Neural crest cell (in vitro differentiated cells): ENCODE measurements at places on chromosomes 1 and 21. TPM values are rescaled to one million over a fixed set of nuclear protein-coding genes. Genes with fewer than 3 reads are reported as not detected.
A peak's percentile ranks its signal among the peaks of the same experiment; 100 is the strongest.

DNA sequence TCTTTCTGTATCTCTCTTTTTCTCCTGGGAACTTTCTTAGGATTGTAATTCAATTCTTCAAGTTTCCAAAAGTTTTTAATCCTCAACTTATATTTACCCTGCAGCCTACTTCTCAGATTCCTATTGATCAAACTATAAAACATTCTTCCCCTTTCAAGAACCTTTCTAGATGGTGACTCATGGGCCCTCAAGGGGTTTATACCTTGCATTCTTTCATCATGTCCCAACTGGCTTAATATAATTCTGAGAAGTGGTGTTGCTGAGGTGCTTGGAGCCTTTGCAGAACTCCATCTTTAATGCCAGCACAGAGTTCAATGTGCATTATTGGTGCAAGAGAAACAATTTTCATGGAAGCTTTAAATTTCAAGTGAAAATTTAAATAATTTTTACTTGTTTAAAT, 273.4 kb downstream of the VAV3 start:
- peaks cover 4% of the 10 kb centered on the region for H3K36me3 ChIP-seq
- H3K27ac ChIP-seq: no peak overlapping the region
- no peaks in the 10 kb centered on the region for H3K27me3 ChIP-seq

DNA sequence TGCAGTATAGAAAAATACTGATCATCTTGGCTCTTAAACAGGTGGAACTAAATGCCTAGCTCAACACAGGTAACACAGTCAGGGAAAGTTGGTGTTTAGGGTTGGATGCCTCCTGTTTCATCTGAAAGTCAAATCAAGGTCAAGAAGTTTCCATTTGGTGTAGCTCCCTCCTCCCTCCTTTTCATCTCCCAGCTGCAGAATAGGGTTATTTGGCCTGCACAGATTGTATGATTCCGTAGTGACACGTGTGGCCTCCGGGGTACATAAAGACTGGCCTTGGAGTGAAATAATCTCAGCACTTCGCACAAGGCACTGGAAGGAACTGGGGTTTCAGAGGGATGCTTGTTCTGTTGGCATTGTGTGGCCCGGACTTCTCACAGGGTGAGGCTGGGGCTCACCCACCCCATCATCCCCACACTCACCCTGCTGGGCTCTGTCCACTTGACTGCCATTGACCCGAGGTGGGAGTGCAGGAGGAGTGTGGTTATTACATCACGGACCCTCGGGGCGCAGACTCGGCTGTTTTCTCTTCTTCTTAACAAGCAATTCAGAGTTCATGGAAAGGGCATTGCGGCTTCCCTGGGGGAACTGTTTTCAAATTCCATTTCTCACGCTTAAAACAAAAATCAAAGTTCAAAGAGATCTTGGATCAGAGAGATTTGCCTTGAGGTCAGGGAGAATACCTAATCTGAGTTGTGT, 18.4 kb downstream of the IGSF5 start:
- H3K4me3 ChIP-seq: no peak overlapping the region
- DNase-seq: no peak
- H3K4me1 ChIP-seq: peaks cover 11% of the 10 kb centered on the region
- H3K27ac ChIP-seq: no peak overlapping the region
- H3K27me3 ChIP-seq: peaks cover 2% of the 10 kb centered on the region

DNA sequence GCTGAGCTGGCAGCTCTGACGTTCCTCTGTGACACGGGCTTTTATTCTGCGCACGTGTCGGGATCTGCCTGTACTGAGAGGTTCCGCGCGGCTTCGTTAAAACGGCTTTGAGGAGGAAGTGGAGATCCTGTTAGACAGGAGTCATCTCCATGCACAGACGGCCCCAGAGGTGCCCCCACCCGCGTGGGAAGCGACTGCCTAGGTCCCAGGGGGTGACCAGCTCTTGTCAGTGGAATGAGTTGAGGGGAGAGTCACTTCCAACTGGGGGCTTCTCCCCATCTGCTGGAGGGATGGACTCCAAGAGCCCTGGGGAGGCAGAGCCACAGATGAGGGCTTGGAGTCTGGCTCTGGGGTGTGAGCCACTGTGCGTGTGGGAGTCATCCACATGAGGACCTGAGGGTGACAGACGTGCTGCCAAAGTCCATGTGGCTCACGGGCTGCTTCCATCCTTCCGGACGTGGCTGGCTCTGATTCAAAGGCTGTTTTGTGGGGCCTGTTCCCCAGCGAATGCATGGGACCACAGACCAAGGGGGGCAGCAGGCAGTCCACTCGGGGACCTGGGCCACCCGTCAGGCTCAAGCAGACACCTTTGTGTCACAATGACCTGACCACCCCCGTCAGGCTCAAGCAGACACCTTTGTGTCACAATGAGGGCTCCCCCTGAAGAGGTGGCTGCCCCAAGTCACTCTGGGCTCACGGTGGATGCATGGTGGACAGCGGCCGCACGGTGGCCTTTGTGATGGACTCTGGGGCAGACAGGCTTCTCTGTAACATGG, 26.8 kb downstream of the PTTG1IP start:
- no peak for DNase-seq
- no peak overlapping the region for H3K27ac ChIP-seq
- H3K36me3 ChIP-seq: peaks cover 5% of the 10 kb centered on the region
- H3K4me1 ChIP-seq: peaks cover 13% of the 10 kb centered on the region
- peaks cover 5% of the 10 kb centered on the region for H3K27me3 ChIP-seq

DNA sequence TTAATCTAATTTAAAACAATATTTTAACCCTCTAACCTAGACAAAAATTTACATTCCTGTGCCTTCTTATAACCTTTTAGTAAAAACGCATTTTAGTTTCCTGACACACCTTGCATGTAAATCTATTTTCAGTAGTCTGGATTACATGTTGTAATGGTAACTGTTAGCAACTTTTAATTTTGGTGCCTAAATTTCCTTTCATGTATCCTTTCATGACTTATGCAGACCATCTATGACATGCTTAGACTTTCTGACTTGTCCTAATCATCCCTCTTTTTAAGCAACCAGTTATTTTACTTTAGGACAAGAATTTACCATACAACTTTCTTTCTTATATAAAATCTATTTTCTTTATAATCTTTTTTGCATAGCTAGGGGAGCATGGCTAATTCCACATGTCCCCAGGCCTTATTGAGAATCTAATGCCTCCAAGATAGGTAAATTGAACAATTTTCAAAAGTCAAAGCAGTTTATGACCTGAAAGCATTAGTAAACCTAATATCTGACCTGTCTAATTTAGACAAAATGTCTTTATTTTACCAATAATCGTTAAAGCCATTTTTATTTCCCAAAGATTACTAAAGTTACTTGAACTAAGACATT, 57.5 kb upstream of the IL12RB2 start:
- no peak for DNase-seq
- H3K36me3 ChIP-seq: peaks cover 9% of the 10 kb centered on the region
- H3K4me1 ChIP-seq: no peaks in the 10 kb centered on the region
- no peak overlapping the region for H3K27ac ChIP-seq
- H3K27me3 ChIP-seq: peaks cover 7% of the 10 kb centered on the region

DNA sequence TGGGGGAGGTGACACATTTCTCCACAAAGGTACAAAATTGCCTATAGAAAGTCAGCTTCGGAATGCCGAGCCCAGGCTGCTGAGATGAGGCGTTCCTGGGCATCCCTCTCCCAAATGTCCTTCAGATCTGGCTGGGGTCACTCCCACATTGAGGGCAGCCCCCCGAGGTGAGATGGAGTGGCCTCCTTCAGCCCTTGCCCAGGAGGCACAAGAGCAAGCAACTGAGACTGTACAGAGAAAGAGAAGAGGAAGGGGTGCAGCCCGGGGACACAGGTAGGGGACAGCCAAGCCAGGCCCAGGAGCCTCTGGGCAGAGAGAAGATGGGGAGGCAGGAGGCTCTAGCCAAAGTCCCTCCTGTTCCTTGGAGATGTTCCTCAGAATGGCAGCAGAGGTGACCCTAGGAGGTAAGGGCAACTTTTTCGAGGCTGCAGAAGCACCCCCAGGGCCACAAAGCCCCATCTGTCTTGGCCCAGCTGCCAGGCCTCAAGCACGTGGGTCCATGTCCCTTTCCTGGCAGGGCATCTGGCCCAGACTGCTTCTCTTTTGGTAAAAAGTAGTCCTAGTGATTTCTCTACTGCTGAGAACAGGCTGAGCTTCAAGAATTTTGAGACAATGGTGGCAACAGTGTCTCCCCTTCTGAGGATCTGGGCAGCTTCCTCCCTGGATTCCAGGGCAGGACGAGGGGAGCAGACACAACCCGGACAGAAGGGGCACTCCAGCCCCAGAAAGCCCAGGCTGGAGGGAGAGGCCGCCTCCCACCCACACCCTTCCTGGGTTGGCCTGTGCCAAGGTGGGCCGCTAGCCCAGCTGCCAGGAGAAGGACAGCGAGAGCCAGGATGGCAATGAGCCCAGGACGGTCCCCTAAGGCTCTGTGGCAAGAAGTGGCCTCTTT, 68.0 kb downstream of the LRRN2 start:
- no peaks in the 10 kb centered on the region for H3K27me3 ChIP-seq
- peak overlapping the region; percentile 78 for H3K27ac ChIP-seq

DNA sequence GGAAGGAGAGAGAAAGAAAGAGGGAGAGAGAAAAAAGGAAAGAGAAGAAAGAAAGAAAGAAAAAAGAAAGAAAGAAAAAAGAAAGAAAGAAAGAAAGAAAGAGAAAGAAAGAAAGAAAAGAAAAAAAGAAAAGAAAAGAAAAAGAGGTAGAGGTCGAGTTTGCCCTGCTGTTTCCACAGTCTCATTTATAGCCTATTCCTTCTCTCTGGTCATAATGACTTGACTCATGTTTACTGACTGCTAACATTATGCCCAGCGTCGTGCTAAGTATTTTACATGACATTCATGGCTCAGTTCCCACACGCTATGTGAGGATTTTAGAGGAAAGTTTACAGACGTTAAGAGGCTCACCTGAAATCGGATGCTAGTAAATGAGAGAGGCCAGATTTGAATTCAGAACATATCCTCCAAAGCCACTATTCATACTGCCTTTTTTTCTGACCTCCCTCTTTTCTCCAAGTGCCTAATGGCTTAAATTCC, 263.0 kb downstream of the TNR start:
- H3K27me3 ChIP-seq: peaks cover 38% of the 10 kb centered on the region
- no peak for DNase-seq
- no peak overlapping the region for H3K4me3 ChIP-seq
- no peak overlapping the region for H3K27ac ChIP-seq
- H3K36me3 ChIP-seq: no peaks in the 10 kb centered on the region

DNA sequence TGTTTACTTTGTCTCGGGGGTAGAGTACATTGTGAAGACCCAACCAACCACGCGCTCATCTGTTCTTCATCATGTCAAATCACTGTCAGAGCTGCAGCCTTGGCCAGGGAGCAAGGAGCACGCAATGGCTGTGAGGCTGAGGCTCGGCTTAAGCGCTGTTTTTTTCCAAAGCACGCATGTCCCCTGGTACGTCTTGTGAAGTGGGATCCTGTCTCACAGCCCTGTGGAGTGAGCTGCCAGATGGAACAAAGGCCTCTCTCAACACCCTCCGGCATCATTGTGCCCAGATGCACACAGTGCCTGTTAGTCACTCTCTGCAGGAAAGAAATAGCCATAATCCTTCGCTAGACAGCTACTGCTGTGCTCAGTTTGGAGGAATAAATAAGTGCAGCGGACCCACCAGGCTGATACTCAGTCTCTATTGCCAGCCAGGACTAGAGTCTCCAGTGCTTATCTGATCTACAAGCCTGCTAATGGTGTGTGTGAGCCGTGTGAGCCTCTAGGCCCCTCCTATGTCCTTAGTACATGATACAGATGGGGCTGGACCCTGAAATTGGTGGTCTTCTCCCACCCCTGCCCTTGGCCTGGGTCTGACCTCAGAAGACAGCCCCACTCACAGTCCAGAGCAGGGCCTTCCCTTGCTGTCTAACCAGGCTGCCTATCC, 91.3 kb upstream of the COA6 start:
- H3K4me1 ChIP-seq: peaks cover 37% of the 10 kb centered on the region
- H3K36me3 ChIP-seq: no peaks in the 10 kb centered on the region
- DNase-seq: peak; percentile 15
- H3K27me3 ChIP-seq: no peaks in the 10 kb centered on the region

DNA sequence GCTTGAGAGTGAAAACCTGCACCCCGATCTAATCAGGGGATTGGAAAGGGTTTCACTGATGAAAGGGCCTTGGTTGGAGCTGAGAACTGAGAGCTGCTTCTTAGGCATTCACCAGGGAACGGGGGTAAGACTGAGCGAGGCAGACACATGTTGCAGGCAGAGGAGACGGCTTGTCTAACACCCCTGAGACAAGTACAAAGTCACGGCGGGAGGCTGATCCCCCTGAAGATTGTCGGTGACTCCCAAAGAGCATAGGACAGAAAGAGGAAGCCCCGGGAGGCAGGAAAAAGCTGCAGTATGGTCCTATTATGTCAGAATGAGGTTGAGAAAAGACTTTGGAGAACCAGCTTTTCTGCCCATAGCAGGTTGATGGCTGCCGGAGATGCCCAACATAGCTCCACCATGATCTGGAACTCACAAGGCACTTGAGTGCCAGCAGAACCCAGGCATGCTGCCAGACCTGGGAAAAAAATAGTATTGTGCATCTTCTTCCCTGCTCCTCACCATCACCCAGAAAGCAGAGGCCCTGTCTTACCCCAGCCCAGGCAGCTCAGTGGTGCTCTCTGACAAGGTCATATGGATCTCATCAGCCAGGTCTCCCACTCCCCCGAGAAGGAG, 463.9 kb upstream of the PROX1 start:
- H3K4me1 ChIP-seq: no peaks in the 10 kb centered on the region
- DNase-seq: no peak
- H3K27ac ChIP-seq: no peak overlapping the region
- H3K4me3 ChIP-seq: no peak overlapping the region
- peaks cover 4% of the 10 kb centered on the region for H3K36me3 ChIP-seq

DNA sequence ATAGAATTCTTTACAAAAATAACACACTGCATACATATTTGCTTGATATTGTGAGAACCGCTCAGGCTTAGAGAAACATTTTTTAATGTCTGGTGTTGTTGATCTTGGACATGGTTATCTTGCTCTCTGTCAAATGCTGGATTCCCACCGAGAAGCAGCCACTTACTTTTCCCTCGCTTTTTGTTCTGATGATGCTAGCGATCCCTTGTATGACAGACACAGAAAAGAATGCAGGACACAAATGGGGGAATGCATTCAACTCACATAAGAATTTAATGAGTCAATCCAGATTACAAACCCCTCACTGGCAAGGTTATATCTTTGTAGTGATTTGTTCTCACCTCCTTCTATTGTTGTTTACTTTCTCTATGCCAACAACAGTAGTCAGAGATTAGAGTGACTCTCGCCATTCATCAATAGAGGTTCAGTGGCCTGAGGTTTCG, 76.8 kb upstream of the AKT3 start:
- peaks cover 47% of the 10 kb centered on the region for H3K4me1 ChIP-seq
- DNase-seq: no peak
- peaks cover 2% of the 10 kb centered on the region for H3K27me3 ChIP-seq
- no peaks in the 10 kb centered on the region for H3K36me3 ChIP-seq
- H3K4me3 ChIP-seq: peak overlapping the region; percentile 14

DNA sequence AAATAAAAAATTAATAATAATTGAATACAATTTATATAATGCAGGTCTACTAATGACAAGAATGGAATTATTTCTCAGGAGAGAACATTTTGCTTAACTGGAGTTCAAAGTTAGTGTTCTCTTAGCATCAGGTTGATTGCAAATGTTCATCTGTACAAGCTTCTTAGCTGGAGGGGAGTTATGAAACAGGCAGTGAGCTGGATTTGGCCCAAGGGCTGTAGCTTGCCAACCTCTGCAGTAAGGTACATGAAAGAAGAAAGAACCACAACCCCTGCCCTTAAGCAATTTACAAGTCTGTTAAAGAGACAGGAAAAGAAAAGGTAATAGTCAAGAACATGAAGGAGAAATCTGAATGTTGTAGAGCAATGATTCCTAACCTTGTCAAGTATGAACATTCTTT, 17.0 kb downstream of the LPGAT1 start:
- H3K27me3 ChIP-seq: no peaks in the 10 kb centered on the region
- H3K4me3 ChIP-seq: no peak overlapping the region
- DNase-seq: no peak
- no peak overlapping the region for H3K27ac ChIP-seq

The IL10 gene
- not detected in 2 replicates for total RNA-seq

The CNKSR1 gene
- total RNA-seq: 3.0 and 3.6 TPM in 2 replicates

The SAMD13 gene
- 2.1 and 2.3 TPM in 2 replicates for total RNA-seq

The NGF gene
- not detected in 2 replicates for total RNA-seq
